ENCODE measurements at places on chromosomes 16 and 17.

GRCh38 chr17:979212-979538 lies 401 bp downstream of the NXN start:
- no peak for DNase-seq

- no peak for DNase-seq
These were observed 23.2 kb upstream of the CFAP20 start for GRCh38 chr16:58152246-58152868.

DNA sequence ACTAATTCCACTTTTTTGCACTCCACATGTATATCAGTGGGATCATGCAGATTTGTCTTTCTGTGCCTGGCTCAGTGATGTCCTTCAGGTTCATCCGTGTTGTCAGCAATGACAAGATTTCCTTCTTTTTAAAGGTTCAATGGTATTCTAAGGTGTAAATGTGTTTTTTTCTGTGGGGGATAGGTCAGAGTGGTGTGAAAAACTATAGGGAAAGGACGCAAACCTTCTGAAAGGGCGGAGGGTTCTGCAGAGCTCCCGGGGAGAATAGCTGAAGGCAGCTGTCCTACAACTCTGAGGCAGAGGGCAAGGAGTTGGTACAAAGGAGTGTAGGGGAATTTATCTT lies 21.9 kb upstream of the CSNK1D start:
- no peak for DNase-seq

DNA sequence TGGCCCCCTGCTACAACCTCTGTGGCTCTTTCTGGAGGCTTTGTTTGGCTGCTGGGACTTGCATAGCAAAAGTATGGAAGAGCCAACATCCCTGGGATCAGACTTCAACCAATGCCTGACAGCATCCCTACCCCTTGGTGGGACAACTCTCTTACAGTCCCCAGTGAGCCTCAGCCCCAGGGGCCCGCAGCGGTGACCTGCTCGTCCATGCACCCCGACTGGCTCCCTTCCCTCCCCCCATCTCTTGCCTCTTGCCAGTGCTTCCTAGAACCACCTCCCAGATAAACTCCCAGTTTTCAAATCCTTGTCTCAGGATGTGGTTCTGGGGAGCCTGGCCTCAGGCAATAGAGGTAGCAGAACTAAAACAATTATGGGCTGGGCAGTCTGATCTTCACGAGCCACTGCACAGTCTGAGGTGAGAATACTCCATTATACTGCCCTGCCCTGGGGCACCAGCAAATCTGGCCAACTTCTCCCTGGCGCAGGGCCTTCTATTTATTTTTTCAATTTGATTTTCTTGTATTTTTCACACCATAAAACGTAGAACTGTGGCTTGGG lies 86.6 kb upstream of the BRD7 start:
- no peak for DNase-seq

- DNase-seq: no peak
These were observed 52.0 kb upstream of the DLX4 start for GRCh38 chr17:49916854-49917515.

- no peak for DNase-seq
These were observed 27.4 kb downstream of the IL21R start for GRCh38 chr16:27429330-27429871.

GRCh38 chr17:81821603-81822311 lies 11.3 kb downstream of the MCRIP1 start:
- DNase-seq: peak; percentile 48

DNA sequence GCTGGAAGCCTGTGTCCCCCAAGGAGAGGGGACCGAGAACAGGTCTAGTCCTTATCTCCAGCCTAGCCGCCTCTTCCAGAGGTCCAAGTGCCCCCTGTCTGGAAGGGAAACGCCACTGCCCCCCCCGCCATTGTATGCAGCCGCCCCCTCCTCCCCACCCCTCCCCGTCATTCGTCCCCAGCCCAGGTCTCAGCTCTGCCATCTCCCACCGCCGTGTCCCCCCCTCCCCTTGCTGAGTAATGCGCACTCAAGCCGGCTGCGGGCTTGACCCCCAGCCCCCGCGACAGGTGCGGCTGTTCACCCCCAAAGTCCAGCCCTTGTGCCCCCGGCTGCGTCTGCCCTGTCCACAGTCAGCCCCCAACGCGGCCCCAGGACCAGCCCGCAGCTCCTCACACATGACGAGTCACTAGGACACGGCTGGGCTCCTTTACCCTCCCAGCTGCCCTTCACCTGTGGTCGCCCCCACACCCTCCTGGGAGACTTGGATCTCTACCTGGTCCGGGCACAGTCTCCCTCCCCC lies 622 bp downstream of the GPRC5B start:
- peak; percentile 5 for DNase-seq

DNA sequence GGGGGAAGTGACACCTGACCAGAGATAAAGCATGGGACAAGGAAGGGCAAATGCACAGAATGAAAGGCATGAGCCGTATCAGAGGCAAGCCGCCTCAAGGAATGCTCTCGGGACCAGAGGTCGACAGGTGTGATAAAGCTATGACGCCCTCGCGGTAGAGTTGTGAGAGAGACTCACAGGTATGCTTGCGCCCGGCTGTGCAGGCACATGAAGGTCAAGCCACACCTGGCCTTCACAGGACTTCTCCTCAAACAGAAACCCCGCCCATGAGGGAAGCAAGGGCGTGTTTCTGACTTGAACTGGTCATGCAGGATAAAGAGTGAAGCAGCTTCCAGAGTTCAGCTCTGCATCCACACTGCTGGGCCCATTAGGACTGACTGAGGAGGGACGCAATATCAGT lies 7.8 kb downstream of the NCBP3 start:
- no peak for DNase-seq

DNA sequence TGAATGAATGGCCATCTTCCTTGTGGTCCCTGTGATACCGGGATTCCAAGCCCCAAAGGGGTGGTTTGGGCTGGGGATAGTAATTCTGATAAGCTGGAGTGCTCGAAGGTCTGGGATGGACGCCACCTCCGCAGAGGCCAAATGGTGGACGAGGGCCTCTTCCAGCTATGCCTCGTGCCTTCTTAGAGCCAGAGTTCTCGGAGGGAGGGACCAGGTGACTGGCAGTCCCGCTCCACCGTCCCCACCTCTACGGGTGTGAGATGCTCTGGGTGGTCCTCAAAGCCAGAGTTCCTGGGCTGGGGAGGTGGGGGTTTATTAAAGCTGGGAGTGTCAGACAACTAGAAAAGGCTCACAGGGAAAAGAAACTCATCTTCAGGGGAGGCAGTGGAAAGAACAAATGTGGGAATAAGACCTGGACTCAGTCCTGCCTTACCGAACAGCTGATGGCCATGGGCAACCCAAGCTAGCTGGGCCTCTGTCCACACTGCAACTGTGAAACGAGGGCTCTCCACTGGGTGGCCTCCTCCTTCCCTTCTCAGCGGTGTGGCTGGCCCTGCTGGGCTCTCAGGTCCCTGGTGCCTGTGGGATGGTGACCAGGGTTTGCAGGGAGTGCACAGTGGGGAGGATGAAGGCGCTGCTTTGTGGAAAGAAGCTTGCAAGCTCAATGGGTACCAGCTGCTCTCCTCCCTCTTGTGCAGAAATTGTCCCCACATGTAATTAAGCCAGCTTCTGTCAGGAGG lies 75.2 kb downstream of the N4BP1 start:
- no peak for DNase-seq

All from activated CD4-positive, alpha-beta T cell treated with anti-CD3 and anti-CD28 coated beads, Interleukin-2, amount 50 U/mL, for 48 hours (primary cell).